ENCODE measurements at places on chromosomes 5 and 9. TPM values are rescaled to one million over a fixed set of nuclear protein-coding genes. Genes with fewer than 3 reads are reported as not detected.

GRCh38 chr9:34997379-34997781, 7.8 kb downstream of the DNAJB5 start:
- H3K27ac ChIP-seq = no peak overlapping the region
- peaks cover 27% of the 10 kb centered on the region for H3K4me1 ChIP-seq
- H3K36me3 ChIP-seq = peaks cover 11% of the 10 kb centered on the region
- H3K27me3 ChIP-seq = peaks cover 12% of the 10 kb centered on the region
- H3K4me3 ChIP-seq = no peak overlapping the region

DNA sequence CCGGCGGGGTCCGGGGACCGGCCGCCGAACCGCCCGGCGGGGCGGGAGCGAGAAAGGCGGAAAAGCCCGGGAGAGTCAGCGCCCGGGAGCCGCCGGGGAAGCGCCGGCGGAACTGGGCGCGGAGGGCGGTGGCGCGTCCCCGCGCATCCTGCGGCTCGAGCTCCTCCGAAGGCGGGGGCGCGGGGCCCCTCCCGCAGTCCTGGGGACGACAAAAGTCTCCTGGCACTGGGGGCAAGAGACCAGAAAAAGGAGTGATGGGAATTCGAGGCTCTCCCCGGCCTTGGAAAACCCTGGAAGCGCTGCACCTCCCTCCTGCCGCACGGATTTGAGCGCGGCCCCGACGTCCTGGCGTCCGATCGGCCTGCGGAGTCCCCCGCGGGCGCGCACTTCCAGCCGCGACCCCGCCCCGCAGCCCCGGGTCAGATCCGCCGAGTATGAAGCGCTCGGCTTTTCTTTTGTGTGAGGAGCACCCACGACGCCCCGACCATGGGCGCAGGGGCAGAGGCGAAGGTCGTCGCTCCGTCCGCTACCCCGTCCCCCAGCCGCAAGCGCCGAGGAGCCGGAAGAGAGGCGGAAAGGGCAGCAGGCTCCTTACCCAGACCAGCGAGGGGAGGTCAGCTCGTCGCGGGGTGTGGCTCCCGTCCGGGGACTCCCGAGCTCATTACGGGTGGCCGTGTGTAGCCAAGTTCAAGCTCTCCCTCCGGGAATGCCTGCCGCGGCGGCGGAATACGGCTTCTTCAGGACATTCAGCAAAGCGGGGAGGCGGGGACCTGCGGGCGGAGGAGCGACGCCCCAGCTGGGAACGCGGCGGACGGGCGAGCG, at the start of gene EPB41L4A:
EPB41L4A (minus strand) TSS at position 114 of the 822 bp plus-strand sequence. CDS start 238 bp downstream, outside the sequence.
- peak; percentile 83 for DNase-seq
- peak within 1 kb of the TSS; percentile 90 for H3K4me3 ChIP-seq
- peaks cover 17% of the 10 kb centered on the region for H3K4me1 ChIP-seq
- no peaks in the 10 kb centered on the region for H3K36me3 ChIP-seq
- H3K27me3 ChIP-seq = peaks cover 3% of the 10 kb centered on the region
- peak within 1 kb of the TSS; percentile 84 for H3K27ac ChIP-seq

DNA sequence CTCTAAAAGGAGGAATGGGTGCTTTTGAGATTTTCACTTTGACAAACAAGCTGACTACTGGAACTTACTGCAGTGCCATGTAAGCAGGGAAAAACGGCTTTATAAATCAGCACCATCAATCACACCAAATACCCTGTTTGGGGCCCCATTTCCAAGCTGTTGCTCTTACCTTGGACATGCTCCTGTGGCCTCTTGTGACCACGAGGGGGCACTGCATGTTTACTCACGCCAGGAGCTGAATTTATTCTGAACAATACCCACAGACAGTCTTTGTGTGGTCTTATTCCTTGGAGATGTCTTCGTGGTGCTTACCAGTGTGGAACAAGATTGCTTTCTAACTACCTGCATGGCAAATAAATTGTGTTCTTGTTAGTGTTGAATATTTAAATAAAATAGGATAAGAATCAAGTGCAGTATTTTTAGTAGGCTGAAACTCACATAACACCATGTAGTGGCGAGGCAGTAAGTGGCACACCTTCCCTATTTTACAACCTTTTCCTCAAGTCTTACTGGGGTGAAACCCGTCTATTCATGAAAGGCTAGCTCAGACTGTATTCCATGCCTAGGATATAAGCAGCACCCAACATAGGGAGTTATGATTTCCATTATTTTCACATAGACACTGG, 155.5 kb upstream of the NMUR2 start:
- H3K27ac ChIP-seq = no peak overlapping the region
- no peak overlapping the region for H3K4me3 ChIP-seq
- no peaks in the 10 kb centered on the region for H3K27me3 ChIP-seq
- DNase-seq = peak; percentile 83
- H3K36me3 ChIP-seq = no peaks in the 10 kb centered on the region
- H3K4me1 ChIP-seq = no peaks in the 10 kb centered on the region

DNA sequence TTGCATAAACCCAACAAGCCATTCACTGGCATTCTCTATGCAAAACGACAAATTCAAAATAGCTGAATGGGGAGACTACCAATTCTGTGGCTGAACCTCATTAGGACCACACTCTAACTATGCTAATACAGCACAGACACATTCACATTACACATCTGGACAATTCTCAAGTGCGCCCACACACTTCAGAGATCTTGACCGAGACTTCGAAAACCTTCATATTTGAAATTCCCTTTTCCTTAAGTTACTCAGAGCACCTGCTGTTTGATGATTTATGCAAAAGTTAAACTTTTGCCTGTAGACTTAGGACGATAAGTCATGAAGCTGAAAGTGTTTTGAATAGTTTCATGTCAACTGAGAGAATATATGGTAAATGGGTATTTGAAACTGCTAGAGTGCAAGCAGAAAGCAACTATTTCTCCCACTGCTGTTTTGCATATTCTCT, 111.9 kb downstream of the FBN2 start:
- H3K27me3 ChIP-seq = no peaks in the 10 kb centered on the region
- peaks cover 2% of the 10 kb centered on the region for H3K4me1 ChIP-seq
- DNase-seq = no peak
- no peak overlapping the region for H3K27ac ChIP-seq
- no peak overlapping the region for H3K4me3 ChIP-seq

DNA sequence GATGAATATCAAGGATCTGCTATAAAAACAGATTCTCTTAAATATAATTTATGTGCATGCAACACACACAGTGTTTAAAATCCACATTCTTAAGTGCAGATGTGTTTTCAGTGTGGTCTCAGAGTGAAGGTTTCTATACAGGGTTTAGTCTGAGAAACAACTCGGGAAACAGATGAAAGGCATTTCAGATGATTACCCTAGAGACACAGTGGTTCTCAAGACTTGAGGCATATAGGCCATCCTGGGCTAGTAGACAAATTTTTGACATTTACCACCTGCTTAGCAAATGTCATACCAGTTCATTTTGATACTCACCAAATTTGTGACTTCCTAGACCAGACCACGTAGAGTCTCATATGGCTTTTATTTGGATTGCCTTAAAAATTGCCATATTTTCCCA, 216.5 kb downstream of the ARL15 start:
- no peak overlapping the region for H3K27ac ChIP-seq
- DNase-seq = no peak
- H3K4me3 ChIP-seq = no peak overlapping the region
- H3K27me3 ChIP-seq = no peaks in the 10 kb centered on the region
- H3K4me1 ChIP-seq = peaks cover 23% of the 10 kb centered on the region
- H3K36me3 ChIP-seq = no peaks in the 10 kb centered on the region

DNA sequence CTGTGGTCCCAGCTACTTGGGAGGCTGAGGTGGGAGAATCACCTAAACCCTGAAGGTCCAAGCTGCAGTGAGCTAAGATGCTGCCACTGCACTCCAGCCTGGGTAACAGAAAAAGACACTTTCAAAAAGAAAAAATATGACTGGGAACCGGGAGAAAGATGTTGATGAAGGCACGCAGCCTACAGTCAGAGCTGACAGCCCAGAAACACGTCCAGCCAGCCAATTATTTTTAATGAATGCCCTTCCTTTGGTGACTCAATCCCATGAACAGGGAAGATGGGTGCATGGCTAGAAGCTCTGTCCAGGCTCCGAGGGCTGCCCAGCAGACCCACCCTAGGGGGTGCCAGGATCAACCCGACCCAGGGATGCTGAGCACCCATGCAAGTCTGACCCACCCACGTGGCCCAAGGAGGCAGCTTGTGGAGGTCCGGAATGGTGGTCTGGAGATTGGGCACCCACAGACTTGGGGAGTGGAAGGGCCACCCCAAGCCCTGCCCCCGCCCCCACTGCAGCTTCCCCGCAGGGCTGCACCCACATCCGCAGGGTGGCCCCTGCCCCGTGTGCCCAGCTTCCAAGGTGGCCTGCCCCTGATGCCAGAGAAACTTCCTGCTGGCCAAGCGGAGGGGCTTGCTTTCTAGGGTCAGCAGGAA, 51.0 kb downstream of the ADAMTS2 start:
- H3K4me1 ChIP-seq = peaks cover 16% of the 10 kb centered on the region
- H3K36me3 ChIP-seq = peaks cover 8% of the 10 kb centered on the region
- DNase-seq = peak; percentile 9
- no peak overlapping the region for H3K27ac ChIP-seq
- H3K27me3 ChIP-seq = peaks cover 5% of the 10 kb centered on the region

DNA sequence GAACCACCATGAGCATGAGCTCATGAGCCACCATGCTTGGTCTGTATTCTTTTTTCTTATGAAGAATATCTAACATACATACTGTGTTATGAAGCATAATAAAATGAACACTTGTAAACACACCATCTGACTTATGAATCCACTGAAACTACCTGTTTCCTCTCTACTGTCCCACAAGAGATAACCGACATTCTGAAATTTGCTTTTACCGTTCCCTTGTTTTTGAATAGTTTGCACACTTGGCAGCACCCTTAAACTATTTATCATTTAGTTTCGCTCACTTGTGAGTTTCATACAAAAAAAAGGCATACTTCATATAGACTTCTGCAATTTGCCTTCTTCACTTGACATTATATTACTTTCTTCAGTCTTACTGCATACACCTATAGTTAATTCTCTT, 8.9 kb downstream of the LARS1 start:
- peaks cover under 1% of the 10 kb centered on the region for H3K27me3 ChIP-seq
- no peaks in the 10 kb centered on the region for H3K36me3 ChIP-seq
- no peak overlapping the region for H3K4me3 ChIP-seq
- no peak for DNase-seq

DNA sequence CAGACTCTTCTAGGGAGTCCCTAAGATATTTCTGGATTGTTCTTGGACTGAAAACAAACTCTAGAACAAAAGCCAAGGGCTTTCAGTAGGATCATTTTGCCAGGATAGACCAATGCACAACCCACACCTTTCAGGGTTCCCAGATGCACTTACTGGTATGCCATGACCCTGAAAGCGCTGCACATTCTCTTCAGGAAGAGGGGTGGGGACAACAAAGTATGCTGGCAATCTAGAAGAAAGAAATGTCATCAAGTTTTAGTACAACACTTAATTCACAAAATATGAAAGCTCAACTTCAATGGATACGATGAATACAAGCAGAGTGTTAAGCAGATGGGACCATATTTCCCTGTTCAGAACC, 57.2 kb downstream of the MTMR12 start:
- H3K27me3 ChIP-seq = no peaks in the 10 kb centered on the region
- H3K4me3 ChIP-seq = no peak overlapping the region
- peaks cover 6% of the 10 kb centered on the region for H3K36me3 ChIP-seq
- H3K4me1 ChIP-seq = peaks cover 11% of the 10 kb centered on the region

GRCh38 chr5:68562308-68562707, 346.8 kb downstream of the PIK3R1 start:
- no peaks in the 10 kb centered on the region for H3K4me1 ChIP-seq
- no peak overlapping the region for H3K4me3 ChIP-seq
- no peaks in the 10 kb centered on the region for H3K27me3 ChIP-seq
- H3K36me3 ChIP-seq = peaks cover 14% of the 10 kb centered on the region
- DNase-seq = no peak
- H3K27ac ChIP-seq = no peak overlapping the region

- H3K27ac ChIP-seq = no peak overlapping the region
- H3K4me3 ChIP-seq = no peak overlapping the region
- H3K4me1 ChIP-seq = no peaks in the 10 kb centered on the region
- H3K36me3 ChIP-seq = no peaks in the 10 kb centered on the region
- H3K27me3 ChIP-seq = no peaks in the 10 kb centered on the region
Measured at GRCh38 chr5:58505971-58506640, 14.9 kb downstream of the GAPT start.

DNA sequence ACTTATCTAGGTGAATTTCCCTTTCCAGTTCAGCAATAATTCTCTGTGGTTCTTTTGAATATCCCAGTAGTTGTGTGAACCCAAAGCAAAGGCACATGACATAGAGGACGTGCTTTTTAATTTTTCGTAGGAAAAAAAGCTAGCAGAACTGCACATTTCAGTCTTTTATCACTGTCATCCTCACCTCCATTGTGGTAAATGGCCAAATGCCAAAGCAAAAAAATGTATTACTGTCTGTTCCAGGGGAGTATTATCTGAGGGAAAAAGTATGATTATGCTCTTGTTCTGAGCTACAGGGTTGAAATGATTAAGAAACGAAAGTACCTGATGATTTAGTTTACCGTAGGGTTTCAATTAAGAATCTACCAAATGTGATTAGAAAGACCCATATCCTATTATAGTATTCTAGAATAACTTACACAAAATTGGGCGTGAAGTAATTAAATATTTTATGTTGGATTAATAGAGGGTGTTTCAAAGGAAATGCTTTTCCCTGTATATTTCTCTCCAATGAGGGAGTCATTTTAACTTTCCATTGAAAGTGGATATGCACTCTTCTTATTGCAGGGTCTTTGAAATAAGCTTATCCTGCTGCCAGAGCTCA, 62.7 kb downstream of the CAVIN4 start:
- H3K4me3 ChIP-seq = no peak overlapping the region
- peaks cover 10% of the 10 kb centered on the region for H3K4me1 ChIP-seq
- DNase-seq = no peak
- H3K27ac ChIP-seq = no peak overlapping the region

- DNase-seq = no peak
- no peaks in the 10 kb centered on the region for H3K4me1 ChIP-seq
- H3K4me3 ChIP-seq = no peak overlapping the region
- H3K27me3 ChIP-seq = peaks cover 1% of the 10 kb centered on the region
- H3K27ac ChIP-seq = no peak overlapping the region
Measured at GRCh38 chr5:99019254-99019653, 90.4 kb upstream of the CHD1 start.

DNA sequence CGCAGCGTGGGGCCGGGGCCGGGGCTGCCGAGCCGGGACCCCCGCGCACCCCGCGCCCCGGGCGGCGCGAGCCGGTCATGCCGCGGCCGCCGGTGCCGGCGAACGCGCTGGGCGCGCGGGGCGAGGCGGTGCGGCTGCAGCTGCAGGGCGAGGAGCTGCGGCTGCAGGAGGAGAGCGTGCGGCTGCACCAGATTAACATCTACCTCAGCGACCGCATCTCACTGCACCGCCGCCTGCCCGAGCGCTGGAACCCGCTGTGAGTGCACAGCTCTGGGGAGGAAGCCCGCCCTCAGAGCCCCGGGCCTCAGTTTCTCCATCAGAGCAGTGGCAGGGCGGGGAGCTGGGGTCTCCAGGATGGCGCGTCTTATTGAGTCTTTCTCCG, 335 bp downstream of the GALNT12 start:
- H3K27ac ChIP-seq = no peak overlapping the region
- no peaks in the 10 kb centered on the region for H3K27me3 ChIP-seq
- no peaks in the 10 kb centered on the region for H3K36me3 ChIP-seq
- peak overlapping the region; percentile 83 for H3K4me3 ChIP-seq

Gene LIFR
- 41.6 TPM for total RNA-seq

Gene TNFSF8
- not detected for total RNA-seq

Gene CER1
- total RNA-seq = 3.0 TPM

Gene TCF7
- total RNA-seq = 5.8 TPM

Gene PPP3R2
- not detected for total RNA-seq

Gene PTPA
- 166 TPM for total RNA-seq

Gene CHMP5
- 61.7 TPM for total RNA-seq

Gene PALM2AKAP2
- 1.0 TPM for total RNA-seq

Gene EFNA5
- total RNA-seq = 158 TPM

Gene SOX30
- total RNA-seq = not detected

Gene SLC25A2
- 1.9 TPM for total RNA-seq
